Caco-2 (cell line): ENCODE measurements at places on chromosomes 5 and 9. TPM values are rescaled to one million over a fixed set of nuclear protein-coding genes. Genes with fewer than 3 reads are reported as not detected.
A peak's percentile ranks its signal among the peaks of the same experiment; 100 is the strongest.

DNA sequence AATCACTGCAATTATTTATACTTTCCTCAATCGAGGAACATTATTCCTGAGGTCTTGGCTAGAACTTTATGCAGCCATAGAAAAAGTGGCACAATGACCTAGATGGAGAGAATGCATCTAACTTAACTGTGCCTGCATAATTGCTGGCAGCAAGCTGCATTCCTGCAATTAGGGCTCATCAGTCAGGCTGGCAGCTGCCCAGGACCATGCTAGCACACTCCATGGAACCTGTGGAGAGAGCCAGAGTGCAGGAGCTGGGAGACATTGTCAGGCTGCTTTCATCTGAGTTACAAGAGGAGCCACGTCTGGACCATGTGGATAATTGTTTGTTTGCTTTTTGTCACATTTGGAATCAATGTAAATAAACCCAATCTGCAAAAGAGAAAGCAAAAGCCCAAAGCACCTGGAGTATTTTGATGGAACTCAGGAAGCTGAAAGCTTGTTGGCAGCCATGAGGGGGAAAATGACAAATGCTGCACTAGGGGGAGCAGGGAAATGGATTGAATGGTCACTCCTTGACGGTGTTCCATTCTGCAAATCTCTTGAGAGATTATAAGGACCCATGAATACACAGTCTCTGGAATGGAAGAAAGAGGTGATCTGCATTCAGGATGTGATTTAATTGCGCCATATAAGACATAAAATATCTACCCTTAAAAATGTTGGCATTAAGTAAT is 839.9 kb downstream of the MAT2B start:
- no peak overlapping the region for H3K27ac ChIP-seq
- H3K27me3 ChIP-seq = no peaks in the 10 kb centered on the region
- no peak for DNase-seq

DNA sequence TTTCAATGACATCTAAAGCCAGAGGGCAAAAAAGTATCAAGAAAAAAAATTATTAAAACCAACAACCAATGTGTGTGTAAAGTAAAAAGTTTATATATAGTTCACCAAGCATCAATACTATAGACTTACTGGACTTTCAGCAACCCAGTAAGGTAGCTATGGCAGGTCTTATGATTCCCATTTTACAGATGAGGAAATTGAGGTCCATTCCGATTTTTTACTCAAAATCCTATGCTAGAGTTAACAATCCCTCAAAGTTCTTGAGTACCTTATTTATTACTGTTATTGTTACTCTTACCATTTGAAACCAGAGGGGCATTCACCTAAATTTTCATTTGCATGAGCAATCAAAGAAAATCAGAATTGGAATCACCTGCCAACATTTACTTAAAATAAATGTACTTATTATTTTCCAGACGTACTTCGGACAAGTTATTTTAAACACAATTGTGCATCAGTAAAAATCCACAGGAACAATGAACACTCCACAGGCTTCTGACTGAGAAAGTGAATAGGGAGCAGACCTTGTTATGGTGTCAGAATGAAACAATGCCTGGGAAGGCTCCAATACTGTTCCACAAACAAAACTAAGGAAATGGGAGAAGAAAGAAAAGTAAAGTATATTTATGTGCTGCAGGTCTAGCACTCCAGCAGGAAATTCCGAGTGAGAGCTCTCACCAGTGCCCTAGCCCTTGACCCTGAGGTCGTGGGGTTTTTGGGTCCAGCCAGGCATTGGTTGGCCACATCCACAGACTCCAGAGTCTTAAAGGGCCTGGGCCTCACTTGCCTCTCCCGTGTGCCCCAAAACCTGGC is 229.9 kb downstream of the PIK3R1 start:
- no peak for DNase-seq
- H3K4me3 ChIP-seq = no peak overlapping the region
- no peaks in the 10 kb centered on the region for H3K27me3 ChIP-seq
- H3K27ac ChIP-seq = no peak overlapping the region

DNA sequence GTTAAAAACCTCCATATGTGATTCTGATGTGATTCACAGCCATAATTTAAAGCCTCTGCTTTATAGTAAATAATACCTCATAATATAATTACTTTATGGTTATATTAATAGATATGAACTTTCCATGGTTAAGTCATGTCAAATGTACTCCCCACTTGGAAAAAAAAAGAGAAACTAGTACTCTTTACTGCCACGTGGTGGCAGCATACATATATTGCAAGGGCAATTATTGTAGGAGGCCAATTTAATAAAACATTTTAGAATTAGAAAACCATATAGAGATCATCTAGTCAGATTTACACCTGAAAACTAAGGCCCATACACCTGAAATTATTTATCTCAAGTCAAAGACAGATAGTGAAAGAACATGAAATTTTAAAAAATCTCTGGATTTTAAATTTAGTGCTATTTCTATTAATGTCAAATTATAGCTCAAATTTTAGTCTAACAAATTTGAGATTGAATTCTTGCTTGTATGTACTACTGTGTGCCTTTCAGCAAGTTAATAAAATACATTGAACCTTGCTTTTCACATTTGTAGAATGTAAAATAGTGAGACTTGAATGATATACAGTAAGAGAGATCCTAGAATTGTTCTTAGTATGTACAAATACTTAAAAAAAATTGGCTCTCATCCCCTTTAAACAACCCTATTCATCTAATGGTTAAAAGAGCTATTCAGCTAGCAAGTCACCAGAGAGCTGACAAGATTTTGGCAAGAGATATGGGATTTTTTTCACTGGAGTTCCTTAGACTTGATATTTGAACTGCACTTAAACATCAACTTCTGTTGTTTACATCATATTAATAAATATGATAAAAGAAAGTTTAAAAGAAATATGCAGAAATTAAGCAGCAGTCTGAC is 603.8 kb downstream of the TLE4 start:
- H3K36me3 ChIP-seq = no peaks in the 10 kb centered on the region
- no peaks in the 10 kb centered on the region for H3K27me3 ChIP-seq
- H3K4me1 ChIP-seq = no peaks in the 10 kb centered on the region
- DNase-seq = peak; percentile 0

DNA sequence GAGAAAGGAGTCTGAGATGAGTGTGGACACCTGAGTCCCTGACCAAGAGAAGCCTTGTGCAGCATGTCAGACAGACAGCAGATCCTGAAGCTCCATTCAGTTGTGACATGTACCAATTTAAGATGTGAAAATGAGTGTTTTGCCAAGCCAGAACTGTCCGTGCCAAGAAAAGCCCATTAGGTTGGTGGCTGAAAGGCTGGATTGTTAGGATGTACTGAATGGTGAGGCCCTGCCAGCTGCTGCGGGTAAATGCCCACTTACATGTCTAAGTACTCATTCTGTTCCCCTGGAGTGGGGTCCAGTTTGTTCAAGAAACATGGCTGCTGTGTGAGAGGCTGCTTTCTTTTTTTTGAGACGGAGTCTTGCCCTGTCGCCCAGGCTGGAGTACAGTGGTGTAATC is 14.6 kb downstream of the DAPK1 start:
- no peak for DNase-seq
- no peak overlapping the region for H3K4me3 ChIP-seq
- no peaks in the 10 kb centered on the region for H3K4me1 ChIP-seq
- no peak overlapping the region for H3K27ac ChIP-seq
- H3K36me3 ChIP-seq = no peaks in the 10 kb centered on the region

GRCh38 chr9:23232831-23233230 is 593.2 kb downstream of the ELAVL2 start:
- no peak overlapping the region for H3K4me3 ChIP-seq
- no peaks in the 10 kb centered on the region for H3K36me3 ChIP-seq
- H3K27me3 ChIP-seq = no peaks in the 10 kb centered on the region
- no peaks in the 10 kb centered on the region for H3K4me1 ChIP-seq
- H3K27ac ChIP-seq = no peak overlapping the region

DNA sequence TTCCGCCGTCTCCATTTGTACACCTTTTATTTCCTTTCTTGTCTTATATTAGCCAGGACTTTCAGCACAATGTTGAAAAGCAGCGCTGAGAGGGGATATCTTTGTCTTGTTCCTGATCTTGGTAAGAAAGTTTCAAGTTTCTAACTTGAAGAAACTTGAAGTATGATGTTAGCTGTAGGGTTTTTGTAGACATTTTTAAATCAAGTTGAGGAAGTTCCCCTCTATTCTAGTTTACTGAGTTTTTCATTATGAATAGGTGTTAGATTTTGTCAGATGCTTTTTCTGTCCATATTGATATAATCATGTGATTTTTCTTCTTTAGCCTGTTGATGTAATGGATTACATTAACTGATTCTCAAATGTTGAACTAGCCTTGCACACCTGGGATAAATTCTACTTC is 425.7 kb downstream of the PIK3R1 start:
- no peak for DNase-seq
- H3K27me3 ChIP-seq = no peaks in the 10 kb centered on the region
- no peak overlapping the region for H3K4me3 ChIP-seq
- H3K4me1 ChIP-seq = no peaks in the 10 kb centered on the region

- DNase-seq = no peak
- no peaks in the 10 kb centered on the region for H3K36me3 ChIP-seq
- no peaks in the 10 kb centered on the region for H3K4me1 ChIP-seq
- no peak overlapping the region for H3K4me3 ChIP-seq
- no peak overlapping the region for H3K27ac ChIP-seq
Observed at GRCh38 chr5:131104169-131104808, 60.8 kb downstream of the HINT1 start.

DNA sequence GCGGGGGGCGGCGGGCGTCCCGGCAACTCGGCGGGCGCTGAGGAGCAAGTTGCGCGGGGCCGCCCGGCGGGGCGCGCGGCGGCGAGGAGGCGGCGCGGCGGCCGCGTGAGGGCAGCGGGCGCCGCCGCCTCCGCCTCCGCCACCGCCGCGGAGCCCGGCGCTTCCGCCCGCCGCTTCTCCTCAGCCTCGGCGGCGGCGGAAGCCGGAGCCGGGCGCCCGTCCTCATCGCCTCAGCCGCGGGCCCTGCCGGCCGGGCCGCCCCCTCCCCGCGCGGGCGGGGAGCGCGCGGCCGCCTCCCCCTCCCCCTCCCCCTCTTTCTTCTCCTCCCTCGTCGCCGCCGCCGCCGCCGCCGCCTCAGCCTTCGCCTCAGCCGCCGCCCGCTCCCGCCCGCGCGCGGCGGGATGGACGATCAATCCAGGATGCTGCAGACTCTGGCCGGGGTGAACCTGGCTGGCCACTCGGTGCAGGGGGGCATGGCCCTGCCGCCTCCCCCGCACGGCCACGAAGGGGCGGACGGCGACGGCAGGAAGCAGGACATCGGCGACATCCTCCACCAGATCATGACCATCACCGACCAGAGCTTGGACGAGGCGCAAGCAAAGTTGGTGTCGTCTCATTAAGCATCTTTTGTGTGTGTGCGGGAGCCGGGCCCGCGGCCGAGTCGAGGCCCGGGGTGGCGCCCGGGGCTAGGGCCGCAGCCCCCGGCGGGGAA is at the start of gene PBX3:
PBX3 (plus strand) TSS at position 321 of the 712 bp plus-strand sequence.
- H3K27ac ChIP-seq = peak within 1 kb of the TSS; percentile 79
- H3K27me3 ChIP-seq = no peaks in the 10 kb centered on the region
- no peaks in the 10 kb centered on the region for H3K36me3 ChIP-seq
- H3K4me1 ChIP-seq = peaks cover 16% of the 10 kb centered on the region
- peak; percentile 44 for DNase-seq

DNA sequence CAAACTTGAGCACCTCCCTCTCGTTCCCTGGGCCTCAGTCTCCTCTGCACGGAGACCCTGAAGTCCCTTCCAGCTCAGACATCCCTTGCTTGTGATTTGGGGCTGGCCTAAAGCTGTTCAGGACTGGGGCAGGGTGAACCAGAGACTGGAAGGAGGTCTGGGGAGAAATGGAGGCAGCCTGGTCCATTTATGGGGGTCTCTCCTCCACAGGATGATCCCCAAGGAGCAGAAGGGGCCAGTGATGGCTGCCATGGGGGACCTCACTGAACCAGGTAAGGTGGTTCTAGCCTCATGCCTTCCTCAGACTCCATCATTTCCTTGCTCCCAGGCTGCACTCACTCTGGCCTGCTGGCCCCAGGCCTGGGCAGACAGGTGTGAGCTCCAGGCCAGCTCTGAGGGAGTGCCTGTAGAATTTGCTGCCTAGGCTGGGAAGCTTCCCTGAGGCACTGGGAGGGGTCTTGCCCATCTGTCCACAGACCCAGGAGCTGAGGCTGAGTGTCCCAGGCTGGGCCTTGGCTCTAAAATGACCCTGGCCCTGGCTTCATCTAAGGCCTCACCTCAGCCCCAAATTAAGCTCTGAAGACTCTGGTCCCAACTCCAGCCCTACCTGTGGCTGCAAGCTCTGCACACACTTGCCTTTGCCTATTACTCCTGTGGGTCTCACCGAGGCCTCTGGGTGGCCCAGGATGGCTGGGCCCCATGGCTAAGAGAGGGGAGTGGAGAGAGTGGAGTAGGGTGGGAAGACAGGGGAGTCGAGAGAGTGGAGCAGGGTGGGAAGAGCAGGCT is 1.9 kb downstream of the MYOZ3 start:
- H3K27ac ChIP-seq = no peak overlapping the region
- no peak overlapping the region for H3K4me3 ChIP-seq
- H3K4me1 ChIP-seq = no peaks in the 10 kb centered on the region
- DNase-seq = no peak
- no peaks in the 10 kb centered on the region for H3K36me3 ChIP-seq

- H3K27me3 ChIP-seq = no peaks in the 10 kb centered on the region
- H3K36me3 ChIP-seq = 0 out of 2 replicates have a peak, but pooled peaks cover 1% of the 10 kb centered on the region
- H3K4me3 ChIP-seq = no peak overlapping the region
- no peak overlapping the region for H3K27ac ChIP-seq
- H3K4me1 ChIP-seq = peaks cover 4% of the 10 kb centered on the region; the same call in 1 of the 2 replicates
Observed at GRCh38 chr5:72314571-72315172, 5.4 kb downstream of the MRPS27 start.

DNA sequence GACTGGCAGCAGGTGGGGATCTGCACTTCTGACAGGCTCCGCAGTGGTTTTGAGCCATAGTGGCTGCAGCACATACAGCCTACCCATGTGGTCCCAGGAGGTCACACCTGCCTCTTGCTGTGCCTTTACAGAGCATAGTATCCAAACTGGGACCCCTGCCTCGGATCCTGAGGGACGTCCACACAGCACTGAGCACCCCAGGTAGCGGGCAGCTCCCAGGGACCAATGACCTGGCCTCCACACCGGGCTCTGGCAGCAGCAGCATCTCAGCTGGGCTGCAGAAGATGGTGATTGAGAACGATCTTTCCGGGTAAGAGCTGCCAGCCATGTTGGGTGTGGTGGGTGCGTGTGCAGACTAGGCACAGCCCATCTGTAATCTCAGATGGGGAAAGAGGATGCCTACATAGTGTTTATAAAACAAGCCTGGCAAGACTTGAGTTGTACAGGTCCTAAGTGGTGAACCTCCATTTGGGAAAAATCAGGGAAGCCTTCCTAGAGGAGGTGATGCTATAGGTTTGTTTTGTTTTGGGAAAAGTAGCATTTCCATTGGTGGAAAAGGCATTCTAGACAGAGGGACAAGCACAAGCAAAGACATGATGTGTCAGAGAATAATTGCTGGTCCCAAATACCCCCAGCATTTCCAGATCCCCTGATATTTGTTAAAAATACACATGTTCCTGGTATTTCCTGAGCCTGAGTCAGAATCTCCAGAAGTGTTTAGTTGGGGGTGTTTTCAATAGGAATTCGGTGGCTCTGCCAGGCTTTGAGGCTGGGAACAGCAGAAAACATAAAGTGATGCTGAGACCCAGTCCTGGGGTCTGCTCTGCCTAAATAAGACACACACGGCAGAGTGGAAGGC is 119.2 kb downstream of the DAB2IP start:
- H3K4me3 ChIP-seq = no peak overlapping the region
- no peaks in the 10 kb centered on the region; the same call in 1 of the 2 replicates for H3K36me3 ChIP-seq
- DNase-seq = no peak
- no peaks in the 10 kb centered on the region for H3K4me1 ChIP-seq

The SELENOP gene
- total RNA-seq = 114 and 153 TPM in 2 replicates

The IL31RA gene
- not detected in 2 replicates for total RNA-seq

The EEIG1 gene
- 44.1 and 47.1 TPM in 2 replicates for total RNA-seq

The LRRC70 gene
- total RNA-seq = 0.56 and 0.68 TPM in 2 replicates

The LEAP2 gene
- total RNA-seq = 1.1 and 4.1 TPM in 2 replicates
